ENCODE measurements at places on chromosomes 3 and 15.

DNA sequence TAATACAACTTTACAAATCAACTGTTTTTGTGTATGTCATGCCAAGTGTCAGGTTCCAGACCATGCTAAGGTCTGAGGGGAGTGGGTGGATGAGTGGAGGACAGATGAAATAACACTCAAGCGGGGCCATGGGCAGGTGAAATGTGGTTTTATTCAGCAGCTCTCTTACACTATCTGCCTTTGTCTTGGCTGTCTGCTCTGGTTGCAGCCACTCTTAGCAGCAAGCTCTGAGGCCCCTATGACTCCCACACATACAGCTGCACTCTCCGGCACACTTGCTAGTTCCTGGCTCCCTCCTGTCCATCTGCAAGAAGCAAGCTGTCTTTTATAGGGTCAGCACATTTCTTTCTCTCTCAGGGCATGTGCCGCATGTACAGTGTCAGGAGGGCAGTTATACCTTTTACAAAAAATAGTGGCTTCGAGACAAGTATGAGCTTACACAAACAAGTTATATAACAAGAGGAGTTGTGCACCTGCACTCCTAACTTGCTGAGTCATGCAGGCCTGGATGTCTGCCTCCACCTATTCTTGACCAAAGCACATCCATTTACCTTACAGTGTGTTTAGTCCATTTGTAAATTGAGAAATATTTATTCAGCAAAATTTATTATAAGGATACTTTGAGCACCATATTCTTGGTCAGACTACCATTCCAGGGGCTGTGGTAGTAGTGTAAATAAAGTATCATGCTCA, 683.7 kb upstream of the CBLB start:
- DNase-seq, result no peak

DNA sequence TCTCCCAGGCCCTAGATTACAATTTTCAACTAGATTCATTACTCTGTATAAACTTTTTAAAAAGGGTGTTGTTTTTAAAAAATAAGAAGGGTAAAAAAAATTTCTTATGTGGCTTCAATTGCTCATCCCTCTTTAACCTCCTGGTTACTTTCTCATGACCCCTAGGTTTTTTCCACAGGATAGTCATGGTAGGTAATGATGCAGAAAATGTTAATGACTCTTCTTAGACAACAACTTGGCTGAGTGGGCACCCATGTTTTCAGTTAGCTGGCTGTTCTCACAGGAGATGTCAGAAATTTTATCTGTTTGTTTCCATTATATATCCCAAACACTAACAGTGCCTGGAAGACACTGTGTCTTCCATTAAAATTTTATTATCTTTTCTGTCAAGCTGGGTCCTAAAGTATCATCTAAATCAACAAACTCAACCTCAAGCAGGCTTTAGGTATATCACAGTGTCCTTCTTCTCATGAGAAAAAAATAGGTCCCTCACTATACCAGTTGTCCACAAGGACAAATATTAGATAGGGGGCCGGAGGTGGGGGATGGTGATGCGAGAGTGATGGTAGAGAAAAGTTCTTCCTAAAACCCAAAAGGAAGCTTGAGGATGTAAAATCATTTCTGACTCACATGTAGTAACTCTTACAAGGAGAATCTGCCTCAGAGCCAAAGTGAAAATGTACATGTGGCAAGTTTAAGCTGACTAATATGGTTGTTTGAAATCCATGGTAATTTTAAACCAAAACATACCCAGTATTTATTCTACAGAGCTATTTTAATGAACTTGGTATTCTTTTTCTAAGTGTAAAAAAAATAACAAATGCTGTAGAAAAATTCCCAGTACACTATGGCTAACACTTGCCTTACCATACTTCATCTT, 43.3 kb downstream of the PLOD2 start:
- DNase-seq, result no peak

- no peak for DNase-seq
These were observed 169.3 kb upstream of the LRRN1 start for GRCh38 chr3:3629911-3630310.

GRCh38 chr15:83413054-83413719, 34.0 kb upstream of the SH3GL3 start:
- no peak for DNase-seq
